SJSA1 (cell line): ENCODE measurements at places on chromosomes 1 and 21. TPM values are rescaled to one million over a fixed set of nuclear protein-coding genes. Genes with fewer than 3 reads are reported as not detected.

The S100A14 gene
- total RNA-seq, result not detected in 2 replicates

The FCAMR gene
- total RNA-seq, result not detected in 2 replicates

The AGT gene
- not detected in 2 replicates for total RNA-seq

The AKR7A3 gene
- 0.21 and 0.53 TPM in 2 replicates for total RNA-seq

DNA sequence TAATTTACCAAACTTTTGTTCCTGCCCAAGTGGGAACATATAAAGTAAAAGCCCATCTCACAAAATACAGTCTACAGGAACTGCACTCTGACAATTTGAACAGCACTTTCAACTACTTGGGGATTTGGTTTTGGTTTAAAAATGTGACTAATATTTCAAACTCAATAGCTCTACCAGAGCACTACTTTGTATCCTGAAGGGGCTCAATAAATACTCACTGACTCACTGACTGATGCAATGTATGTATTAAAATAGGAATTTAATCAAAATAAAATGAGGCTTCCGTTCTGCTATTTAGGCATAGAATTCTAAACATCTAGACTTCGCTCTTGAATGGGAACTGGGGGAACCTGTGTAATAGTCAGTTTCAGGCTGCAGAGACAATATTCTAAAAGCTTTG, 21.9 kb downstream of the EFCAB14 start:
- peaks cover 66% of the 10 kb centered on the region for H3K36me3 ChIP-seq
- H3K4me3 ChIP-seq, result no peak overlapping the region
- H3K27ac ChIP-seq, result no peak overlapping the region
- H3K4me1 ChIP-seq, result no peaks in the 10 kb centered on the region
- DNase-seq, result no peak
- H3K27me3 ChIP-seq, result no peaks in the 10 kb centered on the region

GRCh38 chr1:10714337-10715114, 81.9 kb downstream of the CASZ1 start:
- no peak overlapping the region for H3K4me3 ChIP-seq
- no peaks in the 10 kb centered on the region for H3K36me3 ChIP-seq
- DNase-seq, result no peak
- H3K27ac ChIP-seq, result no peak overlapping the region
- peaks cover 45% of the 10 kb centered on the region for H3K27me3 ChIP-seq
- no peaks in the 10 kb centered on the region for H3K4me1 ChIP-seq

- no peak overlapping the region for H3K4me3 ChIP-seq
- peak; percentile 60 for DNase-seq
- H3K36me3 ChIP-seq, result no peaks in the 10 kb centered on the region
- peaks cover 3% of the 10 kb centered on the region; the same call in 1 of the 2 replicates for H3K4me1 ChIP-seq
- H3K27ac ChIP-seq, result no peak overlapping the region
- H3K27me3 ChIP-seq, result no peaks in the 10 kb centered on the region
Measured at GRCh38 chr1:201361652-201362504, 15.6 kb downstream of the TNNT2 start.

DNA sequence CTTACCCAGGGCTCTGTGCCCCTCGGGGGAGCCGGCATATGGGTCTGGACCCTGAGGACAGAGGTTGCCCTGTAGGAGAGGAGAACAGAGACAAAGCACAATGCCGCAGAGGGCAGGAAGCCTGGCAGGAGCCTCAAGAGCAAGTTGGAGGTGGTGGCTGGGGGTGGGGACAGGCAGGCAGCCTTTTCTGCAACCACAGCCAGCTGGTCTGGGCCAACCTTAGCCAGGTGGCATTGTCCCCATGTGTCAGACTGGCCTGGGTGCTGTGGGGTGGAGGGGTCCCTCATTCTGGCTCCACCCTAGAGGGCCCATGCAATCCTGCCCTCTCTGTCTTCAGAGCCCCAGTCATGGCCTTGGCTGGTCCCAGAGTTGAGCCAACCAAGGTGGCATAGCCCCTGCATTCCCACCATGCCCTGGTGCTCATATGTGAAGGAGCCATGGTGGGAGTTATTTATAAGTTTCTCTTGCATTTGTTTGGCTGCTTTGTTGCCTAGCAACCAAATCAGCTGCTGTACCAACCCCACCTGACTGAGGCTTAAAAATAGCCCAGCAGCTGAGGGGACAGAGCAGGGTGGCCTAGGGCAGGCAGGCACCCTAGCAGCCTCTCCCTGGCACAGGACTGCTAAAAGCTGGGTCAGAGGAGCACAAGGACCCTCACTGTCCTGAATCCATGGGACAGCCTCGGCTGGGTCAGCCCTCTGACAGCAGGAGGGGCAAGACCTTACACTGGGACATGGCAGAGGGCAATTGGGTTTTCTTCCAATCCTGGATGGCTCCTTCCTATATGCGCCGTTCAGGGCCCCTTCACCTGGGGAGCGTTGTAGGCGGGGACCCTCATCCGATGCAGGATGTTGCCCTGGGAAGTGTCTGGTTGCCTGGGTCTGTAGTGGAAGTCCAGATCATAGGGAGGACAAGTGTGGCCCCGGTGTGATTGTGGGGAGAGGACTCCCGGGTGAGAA, 19.5 kb downstream of the MAP7D1 start:
- H3K36me3 ChIP-seq, result peaks cover 96% of the 10 kb centered on the region
- no peak overlapping the region for H3K27ac ChIP-seq
- DNase-seq, result no peak
- H3K27me3 ChIP-seq, result no peaks in the 10 kb centered on the region

DNA sequence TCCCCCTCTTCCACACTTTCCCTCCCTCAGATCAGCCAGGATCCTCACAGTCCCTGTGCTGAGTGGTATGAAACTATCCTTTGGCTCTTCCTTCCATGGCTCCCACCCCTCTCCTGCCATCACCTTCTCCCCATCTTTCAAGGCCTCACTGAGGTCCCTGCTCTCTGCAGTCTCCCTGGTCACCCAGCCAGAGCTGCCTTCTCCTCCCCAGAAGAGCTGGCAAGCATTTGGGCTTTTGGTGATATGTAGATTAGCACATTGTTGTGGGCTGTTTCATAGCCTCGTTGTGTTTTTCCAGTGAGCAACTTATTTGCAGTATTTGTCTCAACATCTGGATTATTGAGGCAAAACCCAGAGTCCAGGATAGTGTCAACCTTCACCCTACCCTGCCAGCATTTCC, 2.2 kb downstream of the CSF1 start:
- no peaks in the 10 kb centered on the region for H3K27me3 ChIP-seq
- no peak overlapping the region for H3K4me3 ChIP-seq

DNA sequence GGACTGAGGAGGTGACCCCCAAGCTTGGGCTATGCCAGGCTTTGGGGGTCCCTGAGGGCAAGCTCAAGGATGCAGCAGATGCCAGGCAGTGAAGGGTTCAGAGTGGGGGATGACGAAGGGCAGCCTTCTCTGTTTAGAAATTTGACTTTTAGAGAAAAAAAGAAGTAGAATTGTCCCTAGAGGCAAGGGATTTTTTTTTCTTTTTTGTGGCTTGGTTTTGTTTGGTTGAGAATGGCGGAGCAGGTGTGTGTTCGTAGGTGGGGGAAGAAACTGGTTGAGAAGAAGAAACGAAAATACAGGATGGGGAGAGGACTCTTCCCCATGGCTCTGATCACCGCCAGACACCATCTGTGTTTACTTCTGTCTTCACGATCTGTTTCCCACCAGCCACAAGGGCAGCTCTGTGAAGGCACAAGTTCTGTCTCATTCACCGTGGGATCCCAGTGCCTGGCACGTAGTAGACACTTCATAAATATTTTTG, 8.2 kb downstream of the PLA2G5 start:
- no peak for DNase-seq
- H3K4me3 ChIP-seq, result no peak overlapping the region
- no peaks in the 10 kb centered on the region for H3K36me3 ChIP-seq
- H3K4me1 ChIP-seq, result peaks cover 7% of the 10 kb centered on the region
- no peaks in the 10 kb centered on the region; the same call in 1 of the 2 replicates for H3K27me3 ChIP-seq
- no peak overlapping the region for H3K27ac ChIP-seq

DNA sequence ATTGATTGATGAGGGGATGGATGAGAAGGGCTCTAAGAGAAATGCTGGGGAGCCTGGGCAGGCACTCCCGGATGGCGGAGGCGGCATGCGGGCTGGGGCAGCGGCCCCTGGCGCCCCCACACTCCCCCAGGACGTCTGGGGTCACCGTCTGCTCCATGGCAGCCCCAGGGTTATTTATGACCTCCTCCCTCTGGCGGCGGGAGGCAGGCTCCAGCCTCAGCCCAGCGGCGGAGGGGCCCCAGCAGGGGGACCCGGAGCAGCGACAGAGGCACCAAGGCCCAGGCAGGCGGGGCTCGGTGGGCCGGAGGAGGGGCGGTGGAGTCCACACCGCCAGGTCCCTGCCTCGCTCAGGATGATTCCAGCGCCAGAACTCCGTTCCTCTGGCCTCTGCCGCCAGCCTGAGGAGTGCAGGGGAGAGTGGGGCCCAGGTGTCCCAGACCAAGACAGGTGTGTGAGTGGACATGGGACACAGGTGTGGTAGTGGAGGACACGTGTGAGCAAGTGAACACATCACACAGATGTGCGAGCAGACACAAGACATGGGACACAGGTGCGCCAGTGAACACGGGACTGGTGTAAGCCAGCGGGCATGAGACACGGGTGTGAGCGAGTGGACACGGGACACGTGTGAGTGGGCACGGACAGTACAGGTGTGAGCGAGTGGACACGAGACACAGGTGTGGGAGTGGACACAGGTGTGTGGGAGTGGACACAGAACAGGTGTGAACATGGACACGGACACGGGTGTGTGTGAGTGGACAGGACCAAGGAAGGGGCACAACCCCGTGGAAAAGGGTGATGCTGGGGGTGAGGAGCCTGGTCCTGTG, 2.5 kb upstream of the SAMD11 start:
- peaks cover 41% of the 10 kb centered on the region for H3K36me3 ChIP-seq
- no peak overlapping the region for H3K27ac ChIP-seq
- peak overlapping the region; percentile 7; the same call in 1 of the 2 replicates for H3K4me3 ChIP-seq
- peak; percentile 75 for DNase-seq
- H3K4me1 ChIP-seq, result peaks cover 48% of the 10 kb centered on the region

DNA sequence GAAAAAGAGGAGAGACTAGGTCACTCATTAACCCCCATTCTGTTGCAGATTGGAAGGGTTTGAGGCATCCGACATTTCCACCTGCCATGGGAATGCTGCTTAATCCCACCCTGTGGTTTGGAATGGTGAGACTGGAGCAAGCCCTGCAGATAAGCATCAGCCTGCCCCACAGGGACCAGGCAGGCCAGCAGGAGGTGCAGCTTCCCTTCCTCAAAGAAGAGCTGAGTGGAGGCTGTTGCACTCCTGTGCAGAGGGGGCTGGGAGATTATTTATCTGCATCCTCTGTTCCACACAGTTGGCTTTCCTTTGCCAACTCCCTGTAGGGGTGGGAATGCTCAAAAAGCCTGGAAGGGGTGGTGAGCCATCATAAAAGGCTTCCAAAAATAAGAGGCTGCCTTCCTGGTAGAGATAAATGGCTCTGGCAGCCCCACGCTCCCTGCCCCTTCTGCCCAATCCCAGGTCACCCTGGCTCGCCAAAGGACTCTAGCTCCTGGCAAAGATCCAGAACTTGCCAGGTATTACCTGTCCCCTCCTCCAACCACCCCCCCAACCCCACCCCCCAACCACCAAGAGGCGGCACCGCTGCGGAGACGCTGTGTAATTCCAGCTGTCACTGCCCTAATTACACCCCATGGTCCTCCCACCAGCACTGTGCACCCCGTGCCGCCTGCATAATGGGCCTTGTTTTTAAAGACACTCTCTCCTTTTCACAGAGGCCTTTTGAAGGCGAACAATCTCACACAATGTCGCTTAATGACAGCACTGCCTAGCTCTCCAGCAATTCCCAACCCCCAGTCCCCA, 83.0 kb upstream of the ZC3H12A start:
- H3K4me1 ChIP-seq, result no peaks in the 10 kb centered on the region
- H3K36me3 ChIP-seq, result no peaks in the 10 kb centered on the region
- H3K27me3 ChIP-seq, result 0 out of 2 replicates have a peak, but pooled peaks cover 2% of the 10 kb centered on the region
- H3K27ac ChIP-seq, result no peak overlapping the region
- no peak for DNase-seq

DNA sequence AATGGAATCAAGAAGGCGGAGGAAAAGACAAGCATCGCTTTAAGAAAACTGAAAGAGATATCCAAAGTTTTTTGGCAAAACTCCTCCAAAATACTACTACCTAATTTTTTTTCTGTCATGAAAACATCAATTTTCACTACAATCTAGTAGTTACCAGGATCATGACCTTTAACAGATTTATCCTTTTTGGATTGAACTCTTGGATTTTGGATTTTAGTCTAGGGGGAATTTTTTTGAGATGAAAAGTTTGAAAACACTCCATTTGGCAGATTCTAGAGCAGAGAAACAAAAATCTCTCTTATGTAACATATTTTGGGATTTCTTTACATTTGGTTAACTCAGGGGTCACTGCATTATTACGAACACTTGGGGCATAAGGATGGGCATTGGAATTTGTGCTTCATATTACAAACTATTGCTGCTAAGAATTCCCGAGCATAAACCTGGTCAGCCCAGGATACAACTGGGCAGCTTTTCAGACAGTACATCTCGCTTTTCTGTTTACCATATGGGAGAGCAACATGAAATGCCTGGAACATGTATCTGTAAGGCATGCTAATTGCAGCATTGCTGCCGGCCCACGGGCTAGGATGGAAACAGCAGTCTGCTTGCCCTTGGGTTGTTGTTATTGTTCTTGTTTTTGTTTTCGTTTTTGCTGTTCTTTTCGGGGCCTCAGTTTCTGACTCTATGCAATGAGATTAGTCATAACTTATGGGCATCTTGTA, 264.3 kb downstream of the RHOU start:
- no peaks in the 10 kb centered on the region for H3K36me3 ChIP-seq
- peaks cover 21% of the 10 kb centered on the region for H3K4me1 ChIP-seq
- H3K27me3 ChIP-seq, result no peaks in the 10 kb centered on the region
- no peak for DNase-seq

DNA sequence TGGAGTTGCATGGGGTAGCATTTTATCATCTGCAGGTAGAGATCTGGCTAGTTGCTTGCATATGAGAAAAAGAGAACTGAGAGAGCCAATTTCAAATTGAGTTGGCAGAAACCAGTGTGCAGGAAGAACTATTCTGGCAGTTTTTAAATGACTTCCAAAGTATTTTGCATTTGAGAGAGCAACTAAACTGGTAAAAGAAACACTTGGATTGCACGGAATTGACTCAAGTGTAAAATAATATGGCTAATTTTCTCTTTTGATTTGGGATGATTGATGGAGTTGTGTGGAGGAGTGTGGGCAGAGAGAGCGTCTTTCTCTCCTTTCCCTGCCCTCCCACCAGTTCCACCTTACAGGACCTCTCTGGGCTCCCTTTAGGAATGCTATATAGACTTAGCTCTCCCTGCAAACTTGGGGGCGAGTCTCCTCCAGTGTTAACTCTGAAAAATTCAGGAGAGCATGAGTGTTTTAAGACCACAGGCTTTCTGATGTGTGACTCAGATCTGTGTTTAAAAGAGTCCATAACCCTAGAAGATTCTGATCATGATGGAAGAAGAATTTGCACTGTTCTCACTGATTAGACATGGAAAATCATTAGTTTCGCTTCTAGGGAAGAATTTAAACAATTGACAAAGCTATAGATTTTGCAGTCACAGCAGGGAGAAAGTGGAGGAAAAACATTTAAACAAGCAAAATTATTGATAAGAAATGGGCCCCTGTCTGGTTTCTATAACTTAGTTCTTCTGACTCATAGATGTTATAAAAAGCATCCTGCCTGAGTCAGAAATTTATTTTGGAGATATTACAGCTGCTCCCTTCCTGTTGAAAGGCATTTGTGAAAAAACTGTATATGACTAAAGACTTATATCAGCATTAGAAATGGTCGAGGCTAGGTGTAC, 24.9 kb upstream of the CTBS start:
- peaks cover 37% of the 10 kb centered on the region for H3K4me1 ChIP-seq
- H3K4me3 ChIP-seq, result no peak overlapping the region
- no peaks in the 10 kb centered on the region for H3K27me3 ChIP-seq
- DNase-seq, result peak; percentile 62
- H3K27ac ChIP-seq, result peak overlapping the region; percentile 34

GRCh38 chr1:178324003-178324402, 172.8 kb downstream of the CLEC20A start:
- no peak for DNase-seq
- H3K4me3 ChIP-seq, result no peak overlapping the region
- no peaks in the 10 kb centered on the region for H3K4me1 ChIP-seq
